ENCODE measurements at places on chromosomes 1 and 21.

GRCh38 chr1:192170196-192170984 lies 12.1 kb downstream of the RGS18 start:
- no peak for DNase-seq

DNA sequence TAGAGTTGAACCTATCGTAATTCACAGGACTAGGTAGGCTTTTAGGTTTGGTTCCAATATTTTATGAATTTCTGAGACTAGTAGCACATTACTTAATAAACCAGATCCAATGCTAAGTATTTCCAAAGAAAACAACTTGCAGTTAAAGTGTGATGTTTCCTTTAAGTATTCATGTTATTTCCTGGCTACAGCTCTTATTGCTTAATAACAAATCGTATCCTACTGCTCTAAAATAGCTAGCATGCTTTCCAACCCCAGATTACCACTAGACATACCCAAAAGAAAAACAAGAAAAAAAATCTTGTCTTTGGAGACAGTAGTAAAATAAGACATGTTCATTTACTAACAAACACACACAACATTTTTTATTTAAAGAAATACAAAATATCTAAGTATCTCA lies 898 bp downstream of the KRTAP27-1 start:
- no peak for DNase-seq

- no peak for DNase-seq
Observed at GRCh38 chr1:178846306-178846705, 24.6 kb downstream of the ANGPTL1 start.

DNA sequence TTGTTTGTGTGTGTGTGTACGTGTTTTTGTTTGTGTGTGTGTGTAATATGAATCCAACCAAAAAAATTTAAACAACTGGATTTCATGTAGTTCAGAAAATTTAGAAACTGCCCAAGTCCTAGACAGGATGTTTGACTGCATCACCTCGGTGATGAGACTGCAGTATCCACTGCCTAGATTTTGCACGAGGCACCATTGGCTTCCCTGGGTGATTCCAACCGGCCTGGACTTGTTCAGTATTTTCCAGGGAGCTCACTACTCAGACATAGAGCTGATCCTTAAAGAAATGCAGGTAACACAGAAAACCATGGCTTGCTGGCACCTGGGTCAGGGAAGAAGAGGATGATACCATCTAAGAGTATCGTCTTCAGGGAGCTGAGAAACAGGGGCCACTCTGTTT lies 18.2 kb upstream of the KCNK2 start:
- no peak for DNase-seq

DNA sequence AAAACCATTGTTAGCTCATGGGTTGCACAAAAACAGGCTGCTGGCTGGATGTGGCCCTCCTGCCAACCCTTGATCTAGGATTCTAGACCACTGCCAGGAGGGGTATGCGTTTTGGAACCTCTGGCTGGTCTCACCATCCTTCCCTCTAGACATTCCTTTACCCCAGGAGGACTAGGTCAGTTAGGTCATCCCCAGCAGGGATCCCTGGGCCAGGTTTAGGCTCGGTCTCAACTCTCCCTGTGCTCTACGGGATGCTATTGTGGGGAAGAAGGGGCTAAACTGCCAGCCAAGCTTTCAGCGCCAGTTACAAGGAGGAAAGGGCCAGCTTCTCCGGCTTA lies 22.7 kb downstream of the SLC2A1 start:
- no peak for DNase-seq

- DNase-seq = no peak
Observed at GRCh38 chr1:193419295-193419694, 232.9 kb upstream of the B3GALT2 start.
